Upper lobe of right lung (tissue), 1 donor: ENCODE measurements at places on chromosomes 5 and 9.

GRCh38 chr9:94622087-94622800 is 17.1 kb downstream of the FBP1 start:
- peak; percentile 52 for DNase-seq

- no peak for DNase-seq
Observed at GRCh38 chr9:86807367-86807976, 139.8 kb downstream of the GAS1 start.

DNA sequence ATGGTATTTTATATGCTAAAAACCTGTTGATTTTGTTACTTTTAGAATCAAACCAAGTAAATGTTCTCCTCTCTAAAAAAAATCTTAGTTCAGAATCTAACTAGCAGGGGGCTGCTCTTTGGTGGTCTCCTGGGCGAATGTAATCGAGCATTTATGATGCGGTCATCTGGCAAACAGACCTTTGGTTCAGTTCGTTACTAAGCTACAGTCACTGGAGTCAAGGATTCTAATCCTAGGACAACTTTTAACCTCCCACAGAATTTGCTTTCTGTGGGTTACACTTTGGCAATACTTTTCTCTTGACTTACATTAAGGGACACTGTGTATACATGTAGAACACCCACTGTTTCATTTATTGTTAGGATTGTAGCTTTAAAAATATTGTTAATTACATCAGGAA is 26.3 kb upstream of the FREM1 start:
- no peak for DNase-seq

DNA sequence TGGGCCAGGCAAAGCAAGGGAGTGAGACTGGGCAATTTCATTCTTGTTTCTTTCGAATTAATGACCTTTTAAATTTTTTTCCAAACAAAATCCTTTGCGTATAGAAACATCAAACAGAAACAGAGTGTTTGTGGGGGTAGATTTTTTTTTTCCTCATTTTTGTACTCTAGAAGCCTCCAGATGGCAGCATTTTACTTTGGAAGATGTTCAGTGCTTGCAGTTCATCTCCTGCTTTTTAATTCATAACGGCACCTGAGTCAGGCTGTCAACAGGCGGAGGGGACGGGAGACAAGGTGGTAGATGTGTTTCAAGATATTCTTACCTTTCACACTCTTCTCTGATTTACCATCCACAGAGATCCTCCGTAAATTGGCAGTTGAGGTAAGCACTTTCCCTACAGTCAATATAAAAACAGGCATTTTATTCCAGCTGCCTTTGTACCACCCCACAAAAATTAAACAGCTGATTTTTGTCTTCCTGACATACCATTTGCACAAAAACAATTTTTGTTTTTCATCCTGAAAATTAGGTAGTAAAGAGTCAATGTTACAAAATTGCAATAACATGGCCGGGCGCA is 99.5 kb upstream of the FBXL17 start:
- no peak for DNase-seq

DNA sequence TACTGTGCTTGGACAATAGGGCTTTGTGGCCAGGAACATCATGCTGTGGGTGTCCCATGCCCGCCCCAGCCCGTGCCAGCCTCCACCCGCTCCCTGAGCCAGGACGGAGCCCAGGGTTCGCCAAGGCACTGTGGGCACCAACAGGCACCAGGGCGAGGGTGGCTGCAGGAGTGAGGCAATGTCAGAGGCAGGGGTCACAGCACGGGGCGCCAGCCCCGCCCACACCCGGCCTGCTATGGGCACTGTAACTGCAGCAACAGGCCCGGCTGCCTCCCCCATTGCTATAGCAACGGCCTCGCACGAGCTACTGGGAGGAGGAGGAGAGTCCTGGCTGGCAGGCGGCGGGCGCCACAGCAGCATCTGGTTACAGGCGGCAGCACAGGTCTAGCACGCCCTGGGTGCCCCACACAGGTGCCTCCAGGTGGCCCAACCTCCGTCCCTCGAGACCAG is 2.5 kb downstream of the ABCA2 start:
- no peak for DNase-seq

GRCh38 chr9:114016629-114017423 is 61.3 kb downstream of the AMBP start:
- no peak for DNase-seq

GRCh38 chr5:175015028-175015685 is 290.8 kb downstream of the MSX2 start:
- DNase-seq, result no peak

DNA sequence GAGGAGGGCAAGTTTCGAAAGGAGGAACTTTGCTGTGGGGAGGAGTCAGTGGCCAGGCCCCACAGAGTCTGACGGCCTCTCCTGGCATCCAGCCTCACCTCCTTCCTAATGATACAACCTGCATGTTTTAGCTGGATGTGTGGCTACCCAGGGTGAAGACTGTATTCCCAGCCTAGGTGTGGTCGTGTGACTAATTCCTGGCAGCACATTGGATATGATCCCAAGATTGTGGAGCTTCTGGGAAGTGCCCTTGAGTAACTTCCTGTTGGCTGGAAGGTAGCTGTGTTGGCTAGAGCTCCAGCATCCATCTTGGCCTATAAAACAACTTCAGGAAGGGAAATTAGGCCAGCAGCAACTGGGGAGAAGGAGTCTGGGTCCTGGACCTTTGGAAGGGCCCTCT is 19.0 kb upstream of the LPCAT1 start:
- peak; percentile 86 for DNase-seq

DNA sequence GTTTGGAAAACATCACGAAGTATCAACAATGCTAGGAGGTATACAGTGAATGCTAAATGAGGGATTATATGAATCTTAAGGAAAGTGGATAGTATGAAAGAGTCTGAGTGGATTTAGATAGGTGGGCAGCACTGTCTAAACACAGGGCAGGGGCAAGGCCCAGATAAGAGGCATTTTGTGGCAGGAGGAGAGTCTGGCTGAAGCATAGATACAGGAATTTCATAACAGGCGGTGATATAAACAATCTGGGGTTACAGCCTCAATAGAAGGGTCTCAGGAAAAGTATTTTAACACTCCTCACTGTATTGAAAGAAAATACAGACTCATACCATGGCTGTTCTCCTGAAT is 96.9 kb downstream of the PLPP1 start:
- no peak for DNase-seq

GRCh38 chr5:181071257-181071656 is 31.2 kb downstream of the BTNL9 start:
- DNase-seq, result no peak

DNA sequence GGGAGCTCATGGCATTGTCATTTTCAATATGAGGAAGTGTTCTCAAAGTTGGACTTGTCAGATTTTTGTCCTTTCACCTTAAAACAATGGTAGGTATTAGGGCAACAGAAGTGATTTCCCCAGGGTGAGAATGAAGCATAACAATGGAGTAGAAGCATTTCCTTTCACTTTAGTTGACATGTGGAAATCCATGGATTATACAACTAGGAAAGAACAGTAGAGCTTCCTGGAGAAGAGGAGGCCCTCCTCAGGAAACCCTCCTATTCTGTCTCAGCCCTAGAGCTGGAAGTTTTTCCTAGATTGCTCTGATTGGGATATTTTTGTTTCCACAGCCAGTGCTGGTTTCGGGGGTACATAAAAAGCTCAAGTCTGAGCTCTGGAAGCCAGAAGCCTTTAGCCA is 13.8 kb upstream of the REEP2 start:
- DNase-seq, result no peak

GRCh38 chr9:132703336-132703735 is 33.1 kb downstream of the GTF3C4 start:
- no peak for DNase-seq

DNA sequence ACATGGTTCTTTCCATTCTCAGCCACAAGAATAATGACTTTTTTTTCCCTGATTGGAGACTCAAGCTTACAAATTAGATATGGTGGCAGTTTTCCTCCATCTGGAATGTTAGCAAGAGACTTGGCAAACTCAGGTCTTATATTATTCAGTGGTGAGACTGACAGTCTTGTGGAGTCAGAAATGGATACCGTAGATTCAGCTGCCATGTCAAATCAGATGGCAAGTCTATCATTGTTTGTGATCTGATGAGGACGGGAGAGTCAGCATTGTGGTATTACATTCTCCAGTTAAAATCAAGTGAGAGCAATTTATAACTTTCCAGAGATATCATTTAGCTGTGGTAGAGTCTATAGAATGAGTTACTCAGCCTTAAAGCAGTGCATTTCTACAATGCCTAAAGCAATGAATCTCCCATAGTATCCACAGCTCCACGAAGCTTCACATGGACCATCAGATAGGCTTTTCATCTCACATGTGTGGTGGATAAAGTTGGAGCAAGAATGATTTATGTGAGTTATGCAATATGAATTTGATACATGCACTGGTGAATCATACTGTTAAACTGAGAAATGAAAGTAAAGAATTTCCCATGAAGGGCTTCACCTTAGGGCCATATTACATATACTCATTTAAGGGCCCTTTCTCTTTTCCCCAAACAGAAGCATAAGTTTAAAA is 430.6 kb downstream of the ZNF608 start:
- DNase-seq, result no peak

DNA sequence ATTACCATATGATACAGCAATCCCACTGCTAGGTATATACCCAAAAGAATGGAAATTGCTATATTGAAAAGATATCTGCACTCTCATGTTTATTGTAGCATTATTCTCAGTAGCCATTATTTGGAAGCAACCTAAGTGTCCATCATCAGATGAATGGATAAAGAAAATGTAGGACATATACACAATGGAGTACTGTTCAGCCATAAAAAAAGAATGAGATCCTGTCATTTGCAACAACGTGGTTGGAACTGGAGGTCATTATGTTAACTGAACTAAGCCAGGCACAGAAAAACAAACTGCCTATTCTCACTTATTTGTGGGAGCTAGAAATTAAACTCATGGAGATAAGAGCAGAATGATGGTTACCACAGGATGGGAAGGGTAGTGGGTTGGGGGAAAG is 63.1 kb upstream of the TTC23L start:
- DNase-seq, result no peak

DNA sequence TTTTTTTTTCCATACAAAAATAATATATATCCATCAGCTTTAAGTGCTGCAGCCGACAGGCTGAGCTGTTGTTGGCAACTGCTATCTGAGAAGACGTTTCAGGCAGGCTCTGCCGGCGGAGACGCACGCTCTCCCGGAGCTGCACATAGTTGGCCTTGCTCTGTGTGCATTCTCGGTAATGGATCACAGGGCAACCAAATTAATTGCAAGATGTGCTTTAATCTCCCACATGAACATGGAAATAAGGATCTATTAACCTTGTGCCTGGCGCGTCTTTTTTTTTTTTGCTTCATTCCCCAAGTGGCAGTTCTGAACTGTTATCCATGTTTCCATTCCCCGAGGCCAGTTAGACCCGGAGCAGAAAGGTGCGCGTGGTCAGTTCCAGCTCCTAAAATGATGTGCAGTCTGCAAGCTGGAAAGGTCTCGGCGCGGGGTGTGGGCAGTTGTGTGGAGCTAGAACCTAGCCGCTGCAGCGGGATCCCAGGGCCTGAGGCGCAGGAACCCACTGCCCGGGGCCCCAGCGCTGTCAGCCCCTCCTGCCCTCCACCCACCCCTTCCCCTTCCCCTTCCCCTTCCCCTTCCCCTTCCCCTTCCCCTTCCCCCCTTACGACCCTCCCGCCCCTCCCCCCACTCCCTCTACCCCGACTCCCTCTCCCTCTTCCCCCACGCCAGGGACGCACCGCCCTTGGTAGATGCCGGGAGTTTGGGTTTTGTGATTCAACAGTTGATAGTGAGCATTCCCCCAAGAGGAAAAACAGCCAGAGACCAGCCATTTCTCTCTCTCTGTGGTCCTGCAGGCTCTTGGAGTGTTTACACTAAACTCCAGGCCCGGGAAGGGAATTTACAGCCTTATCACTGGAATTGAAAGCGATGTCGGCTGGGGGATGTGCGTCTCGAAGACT is 137.8 kb downstream of the CEP120 start:
- no peak for DNase-seq
